Right ventricle myocardium superior (tissue), 1 donor: ENCODE measurements at places on chromosomes 1 and 21. TPM values are rescaled to one million over a fixed set of nuclear protein-coding genes. Genes with fewer than 3 reads are reported as not detected.

The FAF1 gene
- total RNA-seq, result 88.1 TPM

The OR2W3 gene
- not detected for total RNA-seq

The PLOD1 gene
- total RNA-seq, result 66.1 TPM

- DNase-seq, result no peak
Observed at GRCh38 chr21:44704636-44705001, 6.8 kb downstream of the TSPEAR start.

DNA sequence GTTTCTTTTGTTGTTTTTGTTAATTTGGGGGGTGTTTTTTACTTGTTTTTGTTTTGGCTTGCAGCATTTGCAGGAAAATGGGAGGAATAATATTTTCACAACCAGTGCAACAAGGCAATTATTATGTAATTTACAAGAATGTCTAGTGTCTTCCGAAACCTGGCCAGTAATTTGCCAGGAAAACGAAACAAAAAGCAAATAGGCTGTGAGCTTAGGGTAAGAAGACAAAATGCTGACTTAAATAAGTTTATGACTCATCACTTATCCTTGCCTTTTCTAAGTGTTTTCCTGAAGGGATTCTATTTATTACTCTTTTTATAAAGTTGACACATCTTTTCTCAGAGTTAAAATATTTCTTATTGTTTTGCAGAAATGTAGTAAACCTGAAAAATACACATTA is 49.8 kb downstream of the KCNT2 start:
- no peak for DNase-seq

- no peak for DNase-seq
Observed at GRCh38 chr1:158327481-158327880, 3.9 kb downstream of the CD1B start.

GRCh38 chr1:15760520-15761211 is 2.1 kb downstream of the FBLIM1 start:
- peak; percentile 70 for DNase-seq

DNA sequence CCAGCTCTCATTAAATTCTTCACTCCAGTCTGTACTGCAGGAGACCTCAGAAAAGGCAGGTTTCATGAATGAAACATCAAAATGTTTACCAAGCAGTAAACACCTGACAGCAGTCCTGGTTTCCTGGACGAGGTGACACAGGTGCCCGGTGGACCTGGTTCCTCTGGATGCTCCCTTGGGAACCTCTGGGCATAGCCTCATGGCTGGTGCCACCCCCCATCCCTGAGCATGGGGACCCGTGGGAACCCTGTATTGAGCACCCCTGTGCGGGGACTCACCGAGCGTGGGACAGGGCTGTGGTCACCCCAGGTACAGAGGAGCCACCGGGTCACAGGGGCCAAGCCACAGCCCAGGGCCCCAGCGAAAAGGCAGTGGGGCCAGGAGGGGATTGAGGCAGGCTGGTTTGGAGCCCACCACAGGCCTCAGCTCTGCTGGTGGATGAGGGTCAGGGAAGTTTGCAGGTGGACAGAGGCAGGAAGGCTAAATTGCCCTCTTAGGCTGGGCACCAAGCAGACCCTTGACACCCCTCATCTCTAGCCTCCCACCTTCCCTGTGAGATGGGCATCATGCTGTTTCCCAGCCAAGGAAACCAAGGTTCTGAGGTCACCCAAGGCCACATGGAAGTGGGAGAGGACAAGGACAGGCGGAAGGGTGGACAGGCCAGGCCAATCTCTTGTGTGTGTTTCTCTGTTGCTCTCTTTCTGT is 158.4 kb downstream of the PTPRU start:
- DNase-seq, result no peak

- DNase-seq, result no peak
Observed at GRCh38 chr1:231390071-231390470, 32.0 kb downstream of the EGLN1 start.

DNA sequence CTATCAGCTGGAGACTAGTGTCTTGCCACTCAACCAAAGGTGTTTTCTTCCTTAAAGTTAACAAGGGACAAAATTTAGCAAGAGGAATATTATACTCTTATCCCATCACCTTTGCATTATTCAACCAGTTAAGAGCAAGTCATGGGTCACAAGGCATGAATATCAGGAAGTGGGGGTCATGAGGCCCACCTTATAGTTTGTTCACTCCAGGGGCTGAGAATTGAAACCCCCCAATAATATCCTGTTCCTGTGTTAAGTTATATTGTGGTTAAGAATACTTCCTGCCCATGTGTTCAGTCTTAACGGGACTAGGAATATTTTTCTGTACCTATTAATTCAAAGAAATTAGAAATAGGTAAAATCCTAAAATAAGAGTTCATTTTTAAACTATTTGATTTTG is 239.7 kb downstream of the S1PR1 start:
- no peak for DNase-seq
